K562 (cell line): ENCODE measurements at places on chromosomes 16 and 17. TPM values are rescaled to one million over a fixed set of nuclear protein-coding genes. Genes with fewer than 3 reads are reported as not detected.

Gene PYY
- total RNA-seq, result not detected in 2 replicates

Gene SCGB1C2
- total RNA-seq, result not detected in 2 replicates

Gene CA5A
- total RNA-seq, result not detected in 2 replicates

Gene IFT20
- total RNA-seq, result 20.1 and 25.2 TPM in 2 replicates

Gene SSTR5
- not detected in 2 replicates for total RNA-seq

Gene MXRA7
- 12.8 and 14.3 TPM in 2 replicates for total RNA-seq

Gene HCRT
- total RNA-seq, result not detected in 2 replicates

DNA sequence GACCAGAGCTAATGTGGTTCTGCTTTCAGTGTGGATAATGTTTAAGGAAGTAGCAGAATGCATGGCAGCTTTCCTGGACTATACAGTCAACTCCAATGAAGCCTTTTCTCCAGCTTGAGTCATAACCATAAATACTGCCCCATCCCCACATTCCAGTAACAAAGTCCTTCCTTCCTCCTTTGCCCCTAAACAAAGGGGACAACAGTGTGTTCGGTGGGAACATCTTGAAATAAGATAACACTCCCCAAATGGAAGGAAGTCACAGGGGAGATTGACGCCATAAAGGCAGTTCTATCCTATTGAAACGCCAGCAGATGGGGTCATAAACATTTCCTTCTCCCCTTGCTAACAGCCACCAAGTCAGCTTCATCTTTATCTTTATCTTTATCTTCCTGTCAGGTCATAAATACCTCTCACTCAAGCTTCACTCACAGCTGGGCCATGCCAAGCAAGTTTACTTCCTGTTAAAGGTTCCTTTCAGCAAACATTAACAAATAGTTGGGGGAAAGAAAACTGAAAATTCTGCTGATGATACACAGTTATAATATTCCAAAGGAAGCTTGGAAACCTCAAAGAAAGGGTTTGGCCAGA, 136.7 kb downstream of the SNX11 start:
- DNase-seq, result no peak

DNA sequence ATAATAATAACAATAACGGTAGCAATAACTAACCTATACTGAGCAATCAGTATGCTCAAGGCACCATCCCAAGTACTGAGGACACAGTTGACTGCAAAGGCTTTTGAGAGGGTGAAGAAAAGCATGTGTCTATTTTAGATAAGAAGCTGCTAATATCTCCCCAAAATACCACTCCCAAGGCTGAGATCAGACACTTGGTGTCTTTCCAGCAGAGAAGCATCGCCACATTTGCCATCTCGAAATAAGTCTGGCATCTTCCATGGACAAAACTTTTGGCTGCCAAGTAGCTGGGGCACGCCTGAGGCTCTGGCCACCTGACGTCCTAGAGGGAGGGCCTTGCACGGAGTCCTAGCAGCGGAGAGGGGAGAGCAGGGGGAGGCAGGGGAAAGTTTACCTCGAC, 39.0 kb downstream of the ZNF423 start:
- no peak for DNase-seq

DNA sequence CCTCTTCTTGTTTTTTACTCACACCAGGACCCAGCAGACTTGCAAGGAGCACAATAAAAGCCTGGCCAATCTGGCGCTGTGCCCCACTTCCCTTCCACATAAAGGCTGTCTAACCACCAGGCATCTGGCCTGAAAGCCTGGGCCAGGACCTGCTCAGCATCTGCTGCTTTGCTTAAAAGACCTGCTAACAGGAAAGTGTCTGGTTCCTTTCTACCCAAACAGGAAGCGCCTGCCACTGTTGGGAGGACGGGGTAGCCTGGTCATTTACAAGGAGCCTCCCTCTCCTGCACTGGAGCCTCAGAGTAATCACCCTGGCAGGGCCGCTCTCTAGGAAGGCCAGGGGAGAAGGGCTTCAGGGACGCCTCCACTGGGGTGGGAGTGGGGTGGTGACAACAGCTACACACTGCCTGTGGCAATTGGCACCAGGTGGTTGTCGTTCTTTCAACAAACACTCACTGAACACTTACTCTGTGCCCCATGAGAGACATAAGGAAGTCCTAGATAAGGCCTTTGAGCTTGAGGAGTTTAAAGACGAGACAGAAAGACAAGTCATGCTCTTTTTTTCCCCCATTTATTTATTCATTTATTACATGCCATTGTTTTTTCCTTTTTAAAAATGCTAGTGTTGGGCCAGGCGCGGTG, 6.3 kb upstream of the MMP28 start:
- no peak for DNase-seq

- no peak for DNase-seq
Observed at GRCh38 chr17:68357886-68358285, 66.6 kb downstream of the ARSG start.

- no peak for DNase-seq
Observed at GRCh38 chr16:11339075-11339474, 6.2 kb upstream of the RMI2 start.

DNA sequence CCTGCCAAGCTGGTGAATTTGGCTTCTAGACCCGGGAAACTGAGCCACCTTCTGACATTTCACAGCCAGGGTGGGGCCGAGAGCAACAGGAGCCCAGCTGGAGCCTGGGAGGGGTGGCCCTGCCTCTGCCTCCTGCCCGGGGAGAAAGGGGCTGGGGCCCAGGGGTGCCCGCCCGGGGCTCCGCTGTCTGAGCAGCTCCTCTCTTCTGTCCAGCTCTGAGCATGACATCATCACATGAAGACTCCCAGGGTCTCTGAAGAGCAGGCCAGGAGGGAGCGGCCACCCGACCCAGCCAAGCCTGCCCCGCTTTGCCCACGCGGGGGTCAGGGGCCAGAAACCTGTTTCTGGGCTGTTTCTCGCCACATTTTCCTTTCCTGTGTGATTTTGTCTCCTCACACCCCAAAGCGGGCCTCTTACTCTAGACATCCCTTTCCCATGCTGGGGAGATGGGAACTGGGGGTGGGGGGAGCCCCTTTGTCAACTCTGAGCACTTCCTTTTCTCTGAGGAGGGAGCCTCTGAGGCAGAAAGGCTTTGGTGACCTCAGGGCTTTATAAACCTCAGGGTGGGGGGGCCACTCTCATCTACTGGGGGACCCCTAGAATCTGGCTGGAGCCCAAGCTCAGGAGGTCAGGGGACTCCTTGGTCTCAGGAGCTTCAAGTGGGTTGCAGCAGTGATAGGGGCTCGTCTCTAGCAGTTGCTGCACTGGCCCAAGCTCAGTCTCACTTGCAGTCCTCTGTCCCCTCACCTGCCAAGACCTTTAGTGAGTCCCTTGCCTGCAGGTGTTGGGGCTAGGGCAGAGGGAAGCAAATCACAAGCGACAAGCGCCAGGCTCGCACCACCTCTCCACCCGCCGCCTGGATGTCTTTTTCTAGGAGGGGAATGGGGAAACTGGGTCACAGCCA, 7.6 kb downstream of the UBALD2 start:
- DNase-seq, result no peak

DNA sequence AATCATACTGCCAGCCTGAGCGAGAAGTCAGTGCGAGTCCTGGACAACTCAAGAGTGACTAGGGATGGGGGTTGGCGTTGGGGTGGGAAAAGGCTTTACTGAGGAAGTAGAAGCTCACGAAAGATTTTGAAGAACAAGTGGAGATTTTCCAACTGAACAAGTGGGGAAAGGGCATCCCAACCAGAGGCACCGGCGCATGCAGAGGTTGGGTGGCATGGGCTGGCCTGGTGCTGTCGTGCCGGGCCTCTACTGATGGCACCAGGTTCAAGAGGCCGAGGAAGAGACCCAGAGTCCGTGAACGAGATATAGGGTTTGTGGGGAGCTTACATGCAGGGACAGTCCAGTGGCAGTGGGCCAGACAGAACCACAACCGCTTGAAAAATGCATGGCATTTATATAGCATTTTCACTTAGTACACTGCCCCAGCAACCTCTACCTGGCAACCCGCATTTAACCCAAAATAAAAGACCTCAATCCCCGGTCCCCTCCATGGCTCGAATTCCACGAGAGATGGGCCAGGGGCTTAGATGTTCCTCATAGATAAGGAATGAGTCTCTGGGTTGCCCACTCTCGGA, 7.7 kb upstream of the ITGA3 start:
- no peak for DNase-seq

- DNase-seq, result no peak
Observed at GRCh38 chr17:29613352-29613837, 9.3 kb downstream of the CORO6 start.

DNA sequence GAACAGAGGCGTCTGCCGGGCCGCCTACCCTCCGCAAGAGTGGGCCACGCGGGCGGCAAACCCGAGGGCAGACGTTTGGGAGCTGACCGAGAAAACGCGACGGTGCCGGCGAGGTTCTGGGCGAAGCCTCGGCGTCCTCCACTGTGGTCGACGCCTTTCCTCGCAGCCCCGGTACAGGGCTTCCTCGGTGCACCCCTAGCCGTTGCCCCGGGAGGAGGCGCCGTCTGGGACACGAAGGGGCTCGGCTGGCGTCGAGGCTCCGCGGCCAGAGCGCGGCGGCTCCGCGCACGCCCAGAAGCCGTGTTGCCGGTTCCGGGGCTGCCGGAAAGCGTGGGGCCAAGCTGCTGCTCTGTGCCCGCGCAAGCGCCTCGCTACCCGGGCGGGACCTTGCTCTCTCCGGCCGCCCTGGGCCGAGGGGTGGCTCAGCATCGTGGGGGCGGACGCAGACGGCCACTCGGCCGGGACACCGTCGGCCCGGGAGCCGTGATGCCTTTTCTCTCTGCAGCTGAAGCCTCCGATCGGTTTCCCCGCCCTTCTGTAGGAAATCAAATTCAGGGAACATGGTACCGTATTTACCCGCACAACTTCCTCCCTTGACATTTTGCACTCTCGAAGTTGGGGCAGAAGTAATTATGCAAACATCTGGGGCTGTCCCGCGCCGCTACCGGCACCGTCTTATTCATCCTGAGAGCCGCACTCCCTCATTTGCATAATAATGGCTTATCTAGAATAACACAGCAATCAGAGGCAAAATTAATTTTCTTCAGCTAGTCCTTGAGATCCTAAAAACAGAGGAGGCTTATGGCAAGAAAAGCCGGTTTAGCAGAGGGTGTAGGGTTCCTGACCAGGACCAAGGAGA, 7.3 kb upstream of the CBX8 start:
- DNase-seq, result no peak

- no peak for DNase-seq
Observed at GRCh38 chr17:29010586-29010985, 4.8 kb upstream of the SEZ6 start.

- DNase-seq, result no peak
Observed at GRCh38 chr16:64933885-64934284, 188.0 kb downstream of the CDH11 start.

- no peak for DNase-seq
Observed at GRCh38 chr17:65254166-65254565, 117.0 kb downstream of the RGS9 start.

DNA sequence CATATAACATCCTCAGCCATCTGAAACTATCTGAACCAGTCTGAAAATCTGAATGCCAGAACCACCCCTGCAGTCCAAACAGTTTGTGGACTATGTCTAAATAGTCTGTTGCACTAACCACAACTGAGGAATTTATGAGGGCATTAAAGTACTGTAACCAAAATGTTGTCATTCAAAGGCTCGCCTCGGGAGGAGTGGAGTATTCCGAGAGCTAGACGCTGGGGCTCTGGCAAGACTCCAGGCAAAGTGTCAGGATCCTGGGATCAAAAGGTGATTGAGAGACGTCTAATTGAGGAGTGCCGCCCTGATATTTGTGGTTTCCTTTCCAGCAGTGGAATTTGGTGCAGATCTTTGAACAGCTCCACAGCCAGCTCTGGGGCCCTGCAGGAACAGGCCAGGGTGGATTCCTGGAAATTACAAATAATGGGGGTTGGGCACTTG, 142.9 kb upstream of the MYOCD start:
- DNase-seq, result no peak

DNA sequence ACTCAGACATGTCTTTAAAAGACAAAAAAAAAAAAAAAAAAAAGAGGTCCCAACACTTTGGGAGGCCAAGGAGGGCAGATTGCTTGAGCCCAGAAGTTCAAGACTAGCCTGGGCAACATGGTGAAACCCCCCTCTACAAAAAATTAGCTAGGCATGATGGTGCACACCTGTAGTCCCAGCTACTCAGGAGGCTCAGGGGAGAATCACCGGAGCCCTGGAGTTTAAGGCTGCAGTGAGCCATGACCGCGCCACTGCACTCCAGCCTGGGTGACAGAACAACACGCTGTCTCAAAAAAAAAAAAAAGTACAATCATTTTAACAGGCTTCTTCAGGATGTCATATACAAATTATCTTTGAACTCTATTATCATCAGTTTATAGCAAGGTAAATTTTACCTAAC, 22.0 kb downstream of the C16orf87 start:
- no peak for DNase-seq

- DNase-seq, result no peak
Observed at GRCh38 chr16:28218109-28218508, 6.3 kb upstream of the XPO6 start.

- DNase-seq, result no peak
Observed at GRCh38 chr16:3598236-3598635, 13.2 kb downstream of the SLX4 start.

- DNase-seq, result no peak
Observed at GRCh38 chr17:40577611-40578065, 12.4 kb upstream of the CCR7 start.

DNA sequence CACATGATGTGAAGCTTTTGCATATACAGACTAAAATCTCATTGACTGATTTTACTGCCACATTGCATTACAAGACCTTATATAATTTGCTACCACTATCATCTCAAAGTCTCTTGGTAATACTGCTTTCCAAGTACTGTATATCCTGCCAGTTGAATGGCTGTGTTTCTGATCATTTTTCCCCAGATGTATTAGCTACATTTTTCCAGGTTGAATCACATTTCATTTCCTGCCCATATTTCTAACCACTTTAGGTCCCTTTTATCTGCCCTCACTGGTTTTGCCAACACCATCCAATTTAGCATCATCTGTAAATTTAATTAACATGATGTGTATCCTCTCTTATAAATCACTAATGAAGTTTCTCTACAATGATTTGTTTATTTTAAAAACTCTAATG, 365.7 kb upstream of the PMFBP1 start:
- no peak for DNase-seq

DNA sequence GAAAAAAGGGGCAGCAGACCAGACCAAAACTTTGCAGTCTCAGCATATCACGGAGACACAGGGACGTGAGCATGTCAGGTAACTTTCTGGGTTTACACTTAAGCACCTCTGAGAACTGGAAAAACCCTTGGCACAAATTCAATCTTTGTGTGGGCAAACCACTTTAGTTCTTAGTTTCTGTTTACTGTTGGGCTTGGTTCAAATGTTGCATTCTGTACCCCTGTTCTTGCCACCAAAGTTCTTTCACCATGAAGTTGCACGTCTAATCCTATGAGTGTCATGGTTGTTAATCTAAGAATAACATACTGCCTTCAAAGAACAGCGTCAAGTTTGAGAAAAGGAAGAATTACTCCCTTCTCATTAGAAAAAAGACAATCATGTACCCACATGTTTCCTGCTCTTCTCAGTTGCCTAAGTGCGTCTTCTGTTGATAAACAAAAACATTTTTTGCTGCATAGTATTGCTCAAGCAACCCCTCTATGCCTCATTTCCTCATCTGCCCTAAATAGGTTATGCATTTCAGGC, 11.6 kb downstream of the KRT33A start:
- DNase-seq, result no peak

GRCh38 chr16:86714166-86714565, 135.8 kb downstream of the FOXL1 start:
- DNase-seq, result no peak

- no peak for DNase-seq
Observed at GRCh38 chr16:47045023-47045422, 71.5 kb upstream of the DNAJA2 start.
